ENCODE measurements at places on chromosomes 4 and X.

GRCh38 chr4:20577702-20578101, 122.6 kb upstream of the PACRGL start:
- no peak for DNase-seq

DNA sequence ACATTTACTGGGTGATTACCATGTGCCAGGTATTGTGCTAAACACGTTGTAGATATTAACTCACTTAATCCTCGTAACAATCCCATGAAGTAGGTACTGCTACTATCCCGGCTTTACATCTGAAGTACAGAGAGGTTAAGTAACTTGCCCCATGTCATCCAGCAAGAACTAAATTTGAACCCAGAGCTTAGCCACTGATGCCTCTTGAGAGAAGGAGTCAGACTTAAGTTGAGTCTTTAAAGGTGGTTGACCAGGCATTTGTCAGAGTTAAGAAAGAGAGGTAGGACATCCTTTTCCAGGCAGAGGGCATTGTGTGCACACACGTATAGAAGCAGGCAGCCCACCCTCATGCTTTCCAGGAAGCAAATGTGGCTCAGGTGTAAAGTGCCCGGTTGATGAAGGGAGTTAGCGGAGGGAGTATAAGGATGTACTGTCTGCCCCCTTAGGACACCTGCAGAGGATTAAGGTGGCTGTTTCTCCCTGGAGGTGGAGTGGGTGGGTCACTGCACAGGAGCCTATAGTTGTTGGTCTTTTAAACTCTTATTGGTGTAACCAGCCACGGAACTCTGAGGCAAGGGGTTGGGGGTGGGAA, 335 bp upstream of the CD38 start:
- DNase-seq, result no peak

DNA sequence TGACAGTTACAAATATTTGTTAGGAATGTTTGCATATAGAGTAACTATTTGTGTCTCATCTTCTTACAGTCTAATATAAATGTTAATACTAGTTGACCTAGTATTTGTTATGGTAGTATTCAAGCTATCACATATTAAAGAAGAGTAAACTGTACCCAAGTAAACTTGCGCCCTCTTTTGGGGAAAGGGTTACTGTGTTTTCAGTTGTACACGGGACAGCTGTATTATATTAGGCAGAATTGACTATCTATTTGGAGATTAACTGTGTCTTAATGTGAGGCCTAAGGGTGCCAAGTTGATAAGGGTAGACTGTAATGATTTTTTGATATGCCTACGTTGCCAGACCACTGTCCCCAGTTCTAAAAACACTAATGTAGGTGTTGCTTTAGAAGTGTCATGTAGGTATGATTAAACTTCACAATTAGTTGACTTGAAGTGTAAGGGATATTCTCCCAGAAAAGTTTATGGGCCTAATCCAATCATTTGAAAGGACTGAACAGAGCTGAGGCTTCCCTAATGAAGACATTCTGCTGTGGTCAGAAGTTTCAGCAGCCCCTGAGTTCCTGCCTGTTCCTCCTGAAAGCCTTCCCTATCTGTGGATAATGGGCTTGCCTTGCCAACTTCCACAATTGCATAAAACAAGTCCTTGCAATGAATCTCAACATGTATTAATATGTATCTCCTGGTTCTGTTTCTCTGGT, 172.8 kb upstream of the CXCL13 start:
- DNase-seq, result no peak

GRCh38 chr4:7173841-7174449, 18.4 kb upstream of the SORCS2 start:
- DNase-seq, result no peak

- DNase-seq, result no peak
These were observed 799 bp downstream of the XPNPEP2 start for GRCh38 chrX:129739578-129739977.

Measured in naive thymus-derived CD4-positive, alpha-beta T cell (primary cell).